ENCODE measurements at places on chromosomes 1 and 21. TPM values are rescaled to one million over a fixed set of nuclear protein-coding genes. Genes with fewer than 3 reads are reported as not detected.

GRCh38 chr1:209803568-209803967 is 2.4 kb downstream of the IRF6 start:
- no peak for DNase-seq

DNA sequence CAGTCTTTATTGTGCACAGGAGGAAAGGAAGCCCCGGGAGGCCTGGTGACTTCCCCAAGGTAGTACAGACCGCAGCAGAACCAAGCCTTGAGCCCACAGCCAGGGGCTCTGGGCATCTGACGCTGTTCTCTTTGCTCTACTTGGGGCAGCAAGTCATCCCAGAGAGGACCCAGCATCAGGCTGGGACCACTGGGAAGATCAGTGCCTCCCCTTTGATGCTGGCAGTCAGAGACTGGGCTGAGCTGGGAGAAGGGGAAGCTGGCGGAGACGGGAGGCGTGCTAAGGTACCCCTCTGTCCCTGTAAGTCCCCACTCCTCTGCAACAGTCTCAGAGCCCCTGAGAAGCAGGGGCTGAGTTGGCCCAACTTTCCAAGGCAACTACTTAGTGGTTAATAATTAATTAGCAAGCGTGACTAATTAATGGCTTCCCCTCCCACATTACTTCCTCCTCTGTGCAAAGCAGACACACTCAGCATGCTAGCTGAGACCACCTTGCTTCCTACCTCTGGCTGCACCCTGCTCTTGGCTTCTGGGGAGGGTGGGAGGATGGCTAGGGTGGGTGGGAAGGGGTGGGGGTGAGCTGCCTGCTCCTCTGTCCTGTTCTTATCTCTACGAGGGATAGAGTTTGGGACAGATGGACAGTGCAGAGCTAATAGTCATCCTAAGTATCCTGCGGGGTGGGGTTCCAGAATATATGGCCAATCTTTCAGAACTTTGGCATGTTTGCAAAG is 1.3 kb downstream of the INAVA start:
- no peak for DNase-seq

DNA sequence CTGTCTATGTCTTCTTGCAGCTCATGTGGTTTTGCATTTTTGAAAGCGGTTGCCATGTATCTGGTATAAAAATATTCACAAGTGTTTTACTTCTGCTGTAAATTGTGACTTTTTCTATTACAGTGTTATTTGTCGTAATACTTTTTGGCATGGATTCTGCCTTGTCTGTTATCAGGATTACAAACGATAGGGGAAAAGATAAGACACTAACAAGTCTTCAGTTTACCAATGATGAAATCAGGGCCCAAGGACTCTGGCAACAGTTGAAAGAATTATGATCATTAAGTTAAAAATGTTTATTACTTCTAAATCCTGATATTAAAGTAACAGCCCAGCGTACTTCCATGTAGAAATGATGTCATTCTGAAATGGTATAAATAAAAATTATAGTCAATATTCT is 298.8 kb downstream of the KIF26B start:
- DNase-seq = no peak

ZDHHC18 gene
- 4.2 TPM for total RNA-seq

PDZK1IP1 gene
- not detected for total RNA-seq

RAD54L gene
- total RNA-seq = 2.2 TPM
